ENCODE measurements at places on chromosomes 12 and 14.

DNA sequence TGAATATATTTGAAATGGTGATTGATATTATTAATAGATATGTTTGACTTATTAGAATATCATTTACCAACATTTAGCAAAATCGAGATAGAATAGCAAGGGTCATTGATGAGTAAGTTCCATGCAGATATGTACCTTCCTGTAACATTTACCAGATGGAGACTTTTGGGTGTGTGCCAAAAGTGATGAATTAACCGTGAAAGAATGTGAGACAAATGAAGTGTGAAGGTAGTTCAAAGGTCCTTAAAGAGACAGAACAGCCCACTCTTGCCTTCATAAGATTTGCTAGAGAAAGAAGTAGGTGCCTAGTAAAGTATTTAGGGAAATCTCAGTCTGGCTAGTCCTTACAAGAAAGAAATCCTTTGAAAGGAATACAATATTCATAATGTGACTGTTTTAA, 45.5 kb downstream of the FGD4 start:
- DNase-seq, result no peak

- no peak for DNase-seq
Observed at GRCh38 chr12:43331935-43332334, 220.1 kb downstream of the ADAMTS20 start.

DNA sequence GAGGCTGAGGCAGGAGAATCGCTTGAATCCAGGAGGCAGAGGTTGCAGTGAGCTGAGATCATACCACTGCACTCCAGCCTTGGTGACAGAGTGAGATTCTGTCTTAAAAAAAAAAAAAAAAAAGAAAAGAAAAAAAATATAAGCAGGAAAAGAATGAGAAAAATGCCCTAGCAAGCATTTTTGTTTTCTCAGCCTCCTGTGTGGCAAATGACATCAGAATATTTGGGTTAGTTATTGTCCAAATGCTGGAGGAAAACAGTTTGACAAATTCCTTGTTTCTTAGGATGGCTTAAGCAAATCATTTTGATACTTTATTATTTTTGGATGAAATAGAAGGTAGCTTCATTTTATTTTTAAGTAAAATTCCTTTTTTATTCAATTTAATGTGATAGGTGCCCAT, 7.5 kb upstream of the PTPRR start:
- DNase-seq, result no peak

GRCh38 chr14:67232066-67232465, 9.2 kb upstream of the PALS1 start:
- DNase-seq, result no peak

- no peak for DNase-seq
Observed at GRCh38 chr12:65786041-65786440, 38.2 kb upstream of the HMGA2 start.

GRCh38 chr12:54060975-54061778, 7.5 kb downstream of the HOXC4 start:
- DNase-seq, result no peak

DNA sequence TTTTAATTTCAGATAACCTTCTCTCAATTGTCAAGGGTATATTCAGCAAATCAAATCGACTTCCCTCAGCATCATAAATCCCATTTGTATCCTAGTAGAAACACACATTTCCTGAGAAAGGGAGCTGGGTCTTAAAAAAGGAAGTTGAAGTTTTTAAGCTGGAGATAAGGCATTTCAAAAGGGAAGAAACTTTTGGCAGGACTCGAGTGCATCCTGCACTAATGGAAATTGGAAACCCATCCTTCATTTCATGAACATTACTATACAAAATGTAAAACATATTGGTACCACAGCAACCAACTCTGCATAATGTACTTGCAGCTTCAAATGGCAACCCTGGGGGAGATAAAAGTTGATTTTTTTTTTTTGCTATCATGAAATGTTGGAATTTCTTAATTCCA, 23.7 kb upstream of the TMCC3 start:
- no peak for DNase-seq

DNA sequence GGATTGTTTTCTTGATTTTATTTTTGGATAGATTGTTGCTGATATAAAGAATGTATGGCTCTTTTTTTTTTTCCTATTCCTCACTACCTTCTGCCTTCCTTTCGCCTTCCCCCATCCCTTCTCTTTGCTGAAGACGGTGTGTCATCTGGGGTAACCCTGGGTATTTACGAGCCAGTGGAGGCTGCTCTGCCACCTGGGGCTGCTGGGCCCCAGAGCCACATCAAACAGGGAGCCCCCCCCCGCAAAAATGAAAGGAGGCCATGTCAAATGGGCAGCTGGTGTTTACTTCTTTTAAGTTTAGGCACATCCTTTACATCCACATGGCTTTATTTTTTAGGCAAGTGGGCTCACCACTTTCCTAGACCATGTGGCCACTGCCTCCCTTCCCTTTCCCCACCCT, 25.4 kb downstream of the CHST11 start:
- DNase-seq, result no peak

DNA sequence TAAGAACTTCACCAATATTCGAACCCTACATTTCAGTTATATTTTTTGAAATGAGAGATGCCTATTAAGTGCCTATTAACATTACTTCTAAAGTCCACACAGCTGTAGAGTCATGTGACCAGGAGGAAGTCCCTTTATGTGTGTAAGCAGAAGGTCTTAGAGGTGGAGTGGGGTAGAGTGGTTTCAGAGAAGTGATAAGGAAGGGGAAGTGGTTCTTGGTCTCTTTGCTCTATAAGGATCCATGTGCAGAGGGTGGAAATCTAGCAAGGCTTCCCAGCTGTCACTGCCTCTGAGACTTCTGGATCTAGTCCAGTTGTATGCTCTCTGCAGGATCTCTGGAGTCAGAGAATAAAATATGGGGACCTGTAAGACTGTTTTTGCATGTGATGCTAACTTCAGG, 673.9 kb downstream of the FLRT2 start:
- no peak for DNase-seq

GRCh38 chr12:110638796-110639195, 24.9 kb downstream of the TCTN1 start:
- no peak for DNase-seq

- peak; percentile 47 for DNase-seq
Observed at GRCh38 chr12:64256166-64256800, 34.2 kb upstream of the KICS2 start.

DNA sequence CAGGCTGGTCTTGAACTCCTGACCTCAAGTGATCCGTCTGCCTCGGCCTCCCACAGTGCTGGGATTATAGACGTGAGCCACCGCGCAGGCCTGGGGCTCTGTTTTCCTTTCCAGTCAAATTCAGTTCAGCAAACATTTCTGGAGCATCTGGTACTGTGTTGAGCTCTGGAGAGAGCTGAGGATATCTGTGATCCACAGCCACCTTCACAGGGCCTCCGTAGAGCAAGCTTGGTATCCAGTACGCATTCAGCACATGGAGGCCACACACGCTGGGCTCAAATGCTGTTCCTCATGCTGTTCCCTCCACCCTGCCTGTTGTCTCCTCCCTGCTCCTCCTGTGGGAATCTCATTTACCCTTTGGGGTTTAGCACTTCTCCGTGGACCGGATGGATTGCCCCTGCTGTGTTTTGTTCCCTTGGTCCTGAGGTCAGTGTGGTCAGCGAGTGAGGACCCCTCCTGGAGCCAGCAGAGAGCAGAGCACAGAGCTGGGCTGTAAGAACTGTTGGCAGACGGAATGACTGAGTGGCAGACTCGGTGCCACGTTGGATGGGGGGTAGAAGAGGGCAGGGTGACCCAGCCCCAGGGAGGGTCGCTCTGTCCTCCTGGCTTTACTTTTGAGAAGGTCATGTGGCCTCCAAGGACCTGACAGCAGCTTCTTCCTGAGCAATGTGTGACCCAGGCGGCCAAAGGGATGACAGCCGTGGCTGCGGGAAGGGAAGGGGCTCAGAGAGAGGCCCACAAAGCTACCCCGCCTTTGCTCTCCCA, 891 bp downstream of the RPS6KL1 start:
- DNase-seq, result no peak

- peak; percentile 40 for DNase-seq
Observed at GRCh38 chr14:91228112-91229004, 16.1 kb downstream of the GPR68 start.

DNA sequence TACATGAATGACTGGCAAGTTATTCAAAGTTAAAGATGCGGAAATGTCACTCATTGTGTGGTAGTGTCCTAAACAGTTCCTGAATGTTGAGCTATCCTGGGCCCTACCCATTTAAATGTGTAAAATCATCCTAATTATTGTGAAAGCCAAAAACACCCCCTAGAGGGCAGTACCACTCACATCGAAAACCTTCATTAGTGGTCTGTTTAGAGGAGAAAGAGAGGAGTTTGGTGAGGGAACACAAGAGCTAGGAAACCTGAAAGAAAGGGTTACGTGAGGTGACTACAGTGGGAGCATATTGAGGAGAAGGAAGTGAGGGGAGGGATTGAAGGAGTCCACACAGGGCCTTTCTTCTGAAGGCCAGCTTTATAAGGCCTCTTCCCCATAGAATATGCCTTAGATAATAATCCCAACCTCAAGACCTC, 2.5 kb upstream of the TEP1 start:
- peak; percentile 62 for DNase-seq

DNA sequence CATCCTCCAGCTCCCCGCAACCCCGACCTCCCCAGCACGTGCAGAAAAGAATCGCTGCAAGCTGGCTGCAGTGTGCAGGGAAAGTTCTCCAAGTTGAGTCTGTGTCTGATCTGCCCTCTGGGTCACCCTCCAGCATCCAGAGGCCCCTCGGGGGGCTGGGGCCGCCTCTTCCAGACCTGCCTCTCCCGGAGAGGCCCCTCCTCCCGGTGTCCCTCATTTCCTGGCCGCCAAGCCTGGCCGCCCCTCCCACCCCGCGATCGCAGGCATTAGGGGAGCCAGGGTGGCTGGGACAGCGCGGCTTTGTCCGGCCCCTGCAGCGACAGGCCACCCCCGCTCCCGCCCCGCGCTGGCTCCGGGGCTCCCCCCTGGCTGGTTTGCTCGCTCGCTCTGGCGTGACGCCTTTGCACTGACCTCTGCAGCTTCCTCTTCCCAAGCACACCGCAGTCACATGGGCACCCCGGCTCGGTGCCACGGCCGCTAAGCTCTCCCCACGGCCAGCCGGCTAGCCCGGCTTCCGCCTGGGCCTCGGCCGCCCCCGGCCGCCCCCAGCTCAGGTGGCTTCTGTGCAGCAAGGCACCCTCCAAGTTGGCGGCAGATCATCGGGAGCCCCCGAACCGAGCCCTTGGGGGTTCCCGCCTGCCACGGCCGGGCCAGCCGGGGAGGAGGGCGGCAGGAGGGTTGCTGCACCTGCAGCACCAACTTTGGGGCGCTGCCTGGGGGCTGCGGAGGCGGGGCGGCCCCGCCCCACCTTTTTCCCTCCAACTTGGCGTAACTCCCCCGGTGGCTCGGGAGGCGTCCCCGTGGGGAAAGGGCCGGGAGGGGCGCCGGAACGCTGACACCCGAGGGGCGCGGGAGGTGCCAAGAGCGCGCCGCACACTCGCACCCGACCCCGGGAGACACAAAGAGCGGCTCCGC, 43.7 kb downstream of the KDM2B start:
- DNase-seq, result peak; percentile 82
